HL-60 (cell line): ENCODE measurements at places on chromosomes 5 and 9.

DNA sequence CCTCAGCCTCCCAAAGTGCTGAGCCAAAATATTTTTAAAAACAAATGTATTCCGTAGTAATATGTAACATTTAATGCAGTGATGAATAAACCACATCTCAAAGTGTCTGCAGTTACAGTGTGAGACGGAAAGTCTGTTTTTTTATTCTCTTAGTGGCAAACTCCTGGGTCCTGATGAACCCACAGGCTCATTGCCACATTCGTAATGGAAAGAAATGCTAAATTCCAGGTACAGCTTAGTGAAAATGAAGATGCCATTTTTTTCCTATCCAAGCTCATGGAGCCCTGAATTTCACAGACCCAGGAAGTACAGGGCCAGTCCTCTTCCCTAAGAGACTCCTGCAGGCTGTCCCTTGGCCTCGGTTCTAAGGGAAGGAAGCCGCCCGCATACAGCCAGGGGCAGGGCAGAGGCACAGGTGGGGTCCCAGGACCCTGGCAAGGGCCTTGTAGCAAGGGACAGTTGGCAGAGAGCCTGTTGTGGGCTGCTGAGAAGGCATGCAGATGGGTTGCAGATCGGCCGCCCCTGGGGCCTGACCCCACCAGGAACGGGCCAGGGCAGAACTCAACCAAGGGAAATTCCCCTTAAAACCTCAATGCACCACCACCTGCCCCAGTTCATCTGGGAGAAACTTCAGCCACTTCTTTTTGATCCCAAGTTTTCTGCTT is 36.2 kb downstream of the IPPK start:
- no peak for DNase-seq

DNA sequence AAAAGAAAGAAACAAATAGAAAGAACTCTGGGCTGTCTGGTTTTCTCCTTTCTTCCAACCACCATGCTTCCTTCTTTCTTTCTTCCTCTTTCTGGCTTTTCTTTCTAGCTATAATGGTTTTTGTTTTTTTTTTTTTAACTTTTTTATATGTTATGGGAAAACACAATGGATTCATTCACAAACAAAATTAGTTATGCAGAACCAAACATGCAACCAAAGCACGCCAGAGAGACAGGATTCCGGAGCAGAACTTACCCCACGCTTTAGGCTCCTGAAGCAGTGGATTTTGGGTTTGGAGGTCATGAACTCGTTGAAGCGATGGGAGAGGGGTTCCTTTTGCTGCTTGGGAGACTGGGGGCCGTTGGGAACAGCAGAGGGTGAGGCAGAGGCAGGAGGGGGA is 88.3 kb downstream of the USP20 start:
- no peak for DNase-seq

DNA sequence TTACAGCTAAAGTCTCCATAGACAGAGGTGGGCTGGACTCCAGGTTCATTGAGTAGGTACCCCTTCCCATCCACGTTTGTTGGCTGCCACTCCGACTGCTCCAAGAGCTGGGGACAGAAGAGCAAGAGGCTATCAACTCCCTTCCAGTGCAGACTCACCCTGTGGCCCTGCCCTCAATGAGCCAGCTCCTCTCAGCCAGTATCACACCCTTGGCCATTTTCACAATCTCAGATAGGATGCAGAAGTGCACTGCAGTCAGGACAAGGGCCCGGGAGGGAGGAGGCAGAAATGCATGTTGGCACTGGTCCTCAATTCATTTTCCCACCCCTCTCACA is 6.2 kb downstream of the IRF1 start:
- DNase-seq = no peak

- no peak for DNase-seq
Measured at GRCh38 chr5:129244478-129244877, 149.9 kb downstream of the ISOC1 start.

DNA sequence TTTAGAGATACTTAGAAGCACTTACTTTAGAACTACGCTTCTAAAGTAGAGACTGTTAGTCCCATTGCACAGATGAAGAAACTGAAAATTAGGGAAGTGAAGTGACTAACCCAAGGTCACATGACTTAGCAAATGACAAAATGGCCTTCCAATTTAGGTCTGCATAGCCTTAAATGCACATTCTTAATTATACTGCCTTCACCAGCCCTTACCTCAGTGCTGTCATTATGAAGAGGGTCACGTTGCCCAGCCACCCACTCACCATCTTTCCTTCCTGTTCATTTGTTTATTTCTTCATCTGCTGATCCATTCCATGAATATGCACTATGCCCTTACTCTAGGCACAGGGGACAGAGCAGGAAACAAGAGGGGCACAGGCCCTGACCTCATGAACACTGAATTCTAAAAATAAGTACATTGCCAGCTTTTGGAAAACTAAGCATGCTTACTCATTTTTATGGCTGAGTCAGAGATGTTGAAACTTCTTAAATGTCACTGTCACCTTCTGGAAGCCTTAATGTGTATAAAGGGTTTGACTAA is 8.6 kb downstream of the HAVCR2 start:
- peak; percentile 6 for DNase-seq

GRCh38 chr9:129331493-129331765 is 153.4 kb upstream of the IER5L start:
- DNase-seq = no peak

- no peak for DNase-seq
Measured at GRCh38 chr5:2013301-2014057, 130.8 kb upstream of the IRX4 start.

- no peak for DNase-seq
Measured at GRCh38 chr9:6838158-6838557, 80.4 kb downstream of the KDM4C start.
